ENCODE measurements at places on chromosomes 13 and 19.

- DNase-seq, result no peak
Observed at GRCh38 chr13:83709426-83710132, 172.7 kb downstream of the SLITRK1 start.

DNA sequence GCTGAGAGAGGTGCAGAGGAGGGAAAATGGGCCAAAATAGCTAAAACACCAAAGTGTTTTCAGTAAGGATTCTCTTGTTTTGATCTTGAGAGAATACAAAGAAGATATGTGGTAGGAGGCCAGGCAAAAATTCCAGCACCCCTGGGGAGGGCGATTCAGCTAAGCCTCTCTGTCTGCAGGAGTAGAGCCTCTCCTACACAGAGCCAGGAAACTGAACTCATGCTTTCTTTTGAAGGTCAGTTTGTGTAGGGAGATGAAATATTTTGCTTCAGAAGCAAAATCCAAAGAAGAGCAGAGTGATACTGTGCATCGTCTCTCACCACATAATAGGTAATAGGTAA, 565.0 kb downstream of the FGF9 start:
- no peak for DNase-seq

DNA sequence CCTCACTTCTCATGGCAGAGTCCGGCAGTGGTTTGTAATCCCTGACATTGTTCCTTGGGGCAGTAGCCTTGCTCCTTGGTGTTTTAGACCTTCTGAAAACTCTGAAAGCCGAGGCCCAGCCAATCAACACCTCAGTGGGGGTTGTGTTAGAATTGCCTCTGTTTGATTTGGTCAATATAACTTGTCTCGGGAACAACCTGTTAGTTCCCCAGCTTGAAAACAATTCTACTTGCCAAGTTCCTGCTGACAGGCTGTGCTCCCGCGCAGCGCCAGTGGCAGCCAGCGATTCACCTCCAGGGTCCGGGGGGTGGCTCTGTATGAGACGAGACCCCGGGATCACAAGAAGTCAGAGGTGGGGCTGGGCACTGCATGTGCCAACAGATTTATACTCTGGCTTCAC, 81.4 kb upstream of the MEDAG start:
- no peak for DNase-seq

GRCh38 chr13:69287050-69287698, 820.5 kb upstream of the ATXN8OS start:
- no peak for DNase-seq

DNA sequence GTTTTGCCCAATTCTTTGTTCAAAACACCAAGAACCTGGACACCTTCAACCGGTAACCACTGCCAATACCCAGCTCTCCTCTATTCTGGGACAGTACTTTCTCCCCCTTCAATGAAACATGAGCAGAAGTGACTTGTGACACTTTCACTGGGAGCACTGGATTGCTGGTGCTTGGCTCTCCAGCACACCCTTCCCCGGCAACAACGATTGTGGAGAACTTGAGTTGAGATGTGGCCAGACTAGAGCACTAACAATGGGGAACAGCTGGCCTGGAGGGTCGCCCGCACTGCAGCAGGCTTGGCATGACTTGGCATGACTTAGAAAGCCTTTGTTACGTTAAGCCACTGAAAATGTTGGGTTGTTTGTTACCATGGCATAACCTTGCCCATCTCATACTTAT, 7.5 kb upstream of the B3GLCT start:
- DNase-seq, result no peak

GRCh38 chr19:46614114-46614722, 10.7 kb downstream of the PTGIR start:
- DNase-seq, result peak; percentile 85

DNA sequence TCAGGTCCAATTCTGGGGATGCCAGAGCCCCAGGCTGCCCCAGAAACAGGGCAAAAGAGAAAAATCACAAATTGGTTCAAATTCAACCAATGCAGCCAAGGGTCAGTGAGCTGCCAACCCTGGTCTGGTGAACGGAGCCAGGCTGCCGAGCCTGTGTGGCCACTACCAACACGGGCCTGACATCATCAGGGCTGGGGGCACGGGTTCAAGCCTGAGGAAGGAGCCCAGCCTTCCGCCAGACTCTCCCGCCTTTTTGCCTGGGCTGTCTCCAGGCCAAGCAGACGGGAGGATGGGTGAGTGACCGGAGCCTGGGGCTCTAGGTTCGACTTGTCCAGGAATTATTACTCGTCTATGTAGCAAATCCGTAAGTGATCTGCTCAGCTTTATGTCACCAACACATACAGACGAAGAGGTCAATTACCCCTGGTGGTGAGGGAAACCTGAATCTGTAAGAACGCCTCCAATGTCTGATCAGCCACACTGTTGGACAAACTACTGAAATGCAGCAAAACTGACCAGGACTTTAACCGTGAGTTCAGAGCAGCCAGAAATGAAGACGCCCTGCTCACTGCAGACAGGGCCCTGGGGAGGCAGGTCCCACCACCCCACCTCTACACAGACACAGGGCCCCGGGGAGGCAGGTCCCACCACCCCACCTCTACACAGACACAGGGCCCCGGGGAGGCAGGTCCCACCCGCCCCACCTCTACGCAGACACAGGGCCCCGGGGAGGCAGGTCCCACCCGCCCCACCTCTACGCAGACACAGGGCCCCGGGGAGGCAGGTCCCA, 31.8 kb downstream of the RAB20 start:
- DNase-seq, result no peak

DNA sequence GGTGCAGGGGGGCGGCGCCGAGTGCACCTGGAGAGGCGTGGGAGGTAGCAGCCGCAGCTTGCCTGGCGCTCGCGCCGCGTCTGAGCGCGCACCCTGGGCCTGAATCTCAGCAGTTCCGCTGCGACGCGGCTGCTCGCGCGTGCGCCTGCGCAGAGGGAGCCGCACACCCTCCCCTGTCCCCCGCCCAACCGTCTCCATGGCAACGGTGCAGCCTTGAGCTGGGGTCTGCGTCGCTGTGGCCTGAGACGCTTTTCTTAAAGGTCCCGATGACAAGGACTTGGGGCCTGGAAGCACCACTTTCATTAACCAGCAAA, at the start of gene PNMA8B:
Gene PNMA8B, minus strand, starts transcription at position 82 of the 314 bp plus-strand sequence. CDS start 402 bp downstream, outside the sequence.
- peak; percentile 78 for DNase-seq

DNA sequence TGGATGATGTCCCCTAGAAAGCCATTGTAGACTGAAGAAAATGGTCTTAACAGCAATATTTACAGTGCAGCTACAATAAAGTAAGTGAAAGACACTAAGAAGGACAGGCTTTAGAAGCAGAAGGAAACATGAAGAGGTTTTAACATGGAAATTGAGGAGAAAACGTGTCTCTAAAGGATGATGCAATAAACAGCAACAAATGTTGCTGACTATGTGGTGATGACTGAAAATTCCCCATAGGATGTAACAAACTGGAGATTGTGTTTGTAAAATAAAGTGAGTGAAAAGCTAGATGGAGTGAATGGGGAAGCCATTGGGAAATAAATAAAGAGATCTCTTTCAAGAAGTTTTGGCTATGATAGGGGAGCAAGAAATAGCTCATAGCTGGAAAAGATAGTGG, 186.7 kb upstream of the IPO5 start:
- no peak for DNase-seq

DNA sequence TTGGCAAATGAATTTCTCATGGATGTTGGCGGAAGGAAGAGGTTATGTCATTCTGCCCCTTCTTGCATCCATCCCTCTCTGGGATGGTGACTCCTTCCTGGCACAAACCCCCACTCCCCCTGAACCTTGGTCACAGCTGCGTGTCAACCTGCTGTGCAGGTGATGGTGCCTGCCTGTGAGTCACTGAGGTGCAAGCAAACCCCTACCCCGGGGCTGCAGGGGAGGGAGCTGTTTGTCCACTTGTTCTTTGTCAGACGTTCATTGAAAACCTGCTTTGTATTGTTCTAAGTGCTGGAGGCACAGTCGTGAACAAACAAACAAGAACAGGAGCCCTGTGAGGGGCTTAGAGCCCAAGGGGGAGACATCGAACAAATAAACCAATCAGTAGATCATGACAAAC, 2.0 kb upstream of the GAPDHS start:
- no peak for DNase-seq

DNA sequence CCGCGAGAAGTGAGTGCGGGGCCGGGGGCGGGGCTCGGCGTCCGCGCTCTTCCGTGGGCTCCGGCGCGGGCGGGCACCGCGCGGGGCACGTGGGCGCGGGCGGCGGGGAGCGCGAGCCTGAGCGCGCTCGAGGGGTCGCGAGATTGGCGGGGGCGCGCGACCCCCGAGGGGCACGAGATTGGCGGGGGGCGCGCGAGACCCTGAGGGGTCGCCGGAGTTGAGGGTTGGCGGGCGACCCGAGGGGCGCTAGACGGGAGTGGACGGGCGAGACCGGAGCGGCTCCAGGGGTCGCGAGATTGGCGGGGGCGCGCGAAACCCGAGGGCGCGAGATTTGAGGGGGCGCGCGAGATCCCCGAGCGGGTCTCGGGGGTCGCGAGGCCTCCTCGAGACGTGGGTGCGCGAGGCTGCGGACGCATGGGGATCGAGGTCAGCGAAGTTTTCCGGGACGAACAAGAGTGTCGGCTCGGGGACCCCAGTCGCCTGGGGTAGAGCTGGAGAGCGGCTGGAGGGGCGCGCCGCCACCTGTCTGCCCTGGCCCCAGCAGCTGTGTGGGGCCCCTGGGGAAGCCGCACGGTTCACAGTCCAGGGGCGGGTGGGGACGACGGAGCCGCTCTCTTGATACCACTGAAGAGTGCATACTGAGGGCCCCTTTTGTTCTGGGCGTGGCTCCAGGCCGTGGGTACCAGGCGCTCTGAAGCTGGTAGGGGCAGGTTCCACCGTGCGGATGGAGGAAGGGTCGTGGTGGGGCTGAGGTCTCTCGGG, 682 bp downstream of the SSBP4 start:
- DNase-seq, result no peak

DNA sequence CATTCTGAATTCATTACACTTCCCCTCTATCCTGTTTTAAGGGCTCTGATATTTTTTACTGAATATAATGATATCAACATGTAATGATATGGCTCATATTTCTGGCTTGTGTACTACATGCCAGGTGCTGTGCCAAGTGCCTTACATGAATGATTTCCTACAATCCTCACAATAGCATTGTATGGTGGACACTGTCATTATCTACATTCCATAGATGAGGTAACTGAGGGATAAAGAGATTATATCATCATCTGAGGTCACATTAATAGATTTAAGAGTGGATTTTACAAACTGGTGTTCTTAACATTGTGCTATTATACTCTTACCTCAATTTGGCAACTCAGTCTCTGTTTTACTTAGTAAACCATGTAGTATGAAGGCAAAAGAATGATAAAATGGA, 502.0 kb downstream of the LIG4 start:
- no peak for DNase-seq

- no peak for DNase-seq
Observed at GRCh38 chr13:28734906-28735305, 16.1 kb upstream of the SLC46A3 start.

DNA sequence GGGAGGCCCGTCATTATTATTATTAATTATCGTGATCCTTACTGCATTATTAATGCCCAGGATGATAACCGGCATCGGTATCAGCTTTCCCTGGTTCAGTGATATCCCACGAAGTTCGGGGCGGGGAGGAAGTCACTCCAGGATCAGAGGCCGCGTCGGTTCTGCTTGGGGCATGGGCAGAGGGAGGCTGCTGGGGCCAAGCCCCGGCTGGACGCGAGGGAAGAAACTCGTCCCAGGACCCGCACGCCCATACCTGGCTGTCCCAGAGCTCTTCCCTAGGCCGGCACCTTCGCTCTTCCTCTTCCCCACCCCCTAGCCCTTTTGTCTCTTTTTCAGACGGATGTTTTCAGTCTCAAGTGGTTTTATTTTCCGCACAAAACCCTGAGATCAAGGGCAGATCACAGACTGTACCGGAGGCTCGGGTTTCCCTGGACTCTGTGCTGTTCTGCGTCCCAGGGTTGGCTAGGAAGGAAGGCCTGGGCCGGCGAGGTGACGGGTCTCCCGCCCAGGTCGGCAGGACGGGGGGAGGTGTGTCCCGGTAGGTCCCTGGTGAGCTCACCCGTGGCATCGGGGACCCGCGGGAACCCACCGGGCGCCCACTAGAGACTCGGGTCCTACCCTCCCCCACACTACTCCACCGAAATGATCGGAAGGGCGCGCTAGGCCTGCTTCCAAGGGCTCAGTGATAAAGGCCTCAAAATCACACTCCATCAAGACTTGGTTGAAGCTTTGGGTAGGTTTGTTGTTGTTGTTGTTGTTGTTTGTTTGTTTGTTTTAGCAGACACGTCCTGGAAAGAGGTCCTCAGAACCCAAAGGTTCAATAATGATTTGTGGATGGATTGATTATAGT, 7.9 kb downstream of the ZIC2 start:
- DNase-seq, result no peak

DNA sequence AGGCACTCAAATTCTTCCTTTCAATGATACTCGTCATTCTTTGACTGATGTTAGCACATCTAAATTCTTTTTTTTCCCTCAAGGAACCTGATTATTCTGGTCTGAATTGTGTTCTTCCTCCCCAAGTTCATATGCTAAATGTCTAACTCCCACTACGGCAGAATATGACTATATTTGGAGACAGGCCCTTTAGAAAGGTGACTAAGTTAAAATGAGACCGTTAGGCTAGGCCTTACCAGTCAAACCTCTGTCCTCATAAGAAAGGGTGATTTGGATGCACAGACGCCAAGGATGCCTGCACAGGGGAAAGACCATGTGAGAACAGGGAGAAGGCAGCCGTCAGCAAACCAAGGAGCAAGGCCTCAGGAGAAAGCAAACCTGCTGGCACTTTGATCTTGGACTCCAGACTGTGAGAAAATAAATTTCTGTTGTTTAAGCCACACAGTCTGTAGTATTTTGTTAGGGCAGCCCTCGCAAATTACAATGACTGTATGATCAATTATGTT, 13.1 kb upstream of the FOXO1 start:
- no peak for DNase-seq

GRCh38 chr13:99382428-99383133, 75.4 kb upstream of the GPR183 start:
- DNase-seq, result no peak

DNA sequence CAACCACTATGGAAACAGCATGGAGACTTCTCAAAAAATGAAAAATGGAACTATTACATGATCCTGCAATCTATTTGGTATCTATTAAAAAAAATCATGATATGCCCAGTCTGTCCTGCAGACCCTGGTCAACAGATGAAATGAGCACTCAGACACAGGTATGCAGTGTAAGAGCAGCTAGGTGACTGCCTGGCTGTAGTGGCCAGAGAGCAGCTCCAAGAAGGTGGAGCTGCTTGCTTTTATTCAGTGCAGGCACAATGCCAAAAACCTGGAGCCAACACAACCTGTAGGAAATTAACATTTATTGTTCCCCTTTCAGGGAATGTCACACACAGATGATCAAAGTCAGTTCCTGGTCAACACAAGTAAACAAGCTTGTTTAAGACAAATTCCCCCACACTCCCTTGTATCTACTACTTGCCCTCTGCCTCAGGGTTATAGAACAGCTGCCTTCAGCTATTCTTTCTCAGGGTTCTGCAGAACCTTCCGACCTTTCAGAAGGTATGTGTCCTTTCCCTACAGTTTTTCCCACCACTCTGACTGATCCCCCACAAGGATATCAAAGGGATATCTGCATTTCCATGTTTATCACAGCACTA, 933.7 kb upstream of the SLITRK5 start:
- no peak for DNase-seq

- no peak for DNase-seq
Observed at GRCh38 chr13:102510072-102510471, 86.7 kb upstream of the TPP2 start.

Measured in AG20443 (cell line).